ENCODE measurements at places on chromosomes 2 and 18.

GRCh38 chr2:167264380-167264779 lies 376.1 kb downstream of the XIRP2 start:
- peak; percentile 45 for DNase-seq

GRCh38 chr2:236642584-236643291 lies 73.1 kb downstream of the ACKR3 start:
- peak; percentile 88 for DNase-seq

- no peak for DNase-seq
Observed at GRCh38 chr2:202609381-202610145, 25.2 kb upstream of the FAM117B start.

DNA sequence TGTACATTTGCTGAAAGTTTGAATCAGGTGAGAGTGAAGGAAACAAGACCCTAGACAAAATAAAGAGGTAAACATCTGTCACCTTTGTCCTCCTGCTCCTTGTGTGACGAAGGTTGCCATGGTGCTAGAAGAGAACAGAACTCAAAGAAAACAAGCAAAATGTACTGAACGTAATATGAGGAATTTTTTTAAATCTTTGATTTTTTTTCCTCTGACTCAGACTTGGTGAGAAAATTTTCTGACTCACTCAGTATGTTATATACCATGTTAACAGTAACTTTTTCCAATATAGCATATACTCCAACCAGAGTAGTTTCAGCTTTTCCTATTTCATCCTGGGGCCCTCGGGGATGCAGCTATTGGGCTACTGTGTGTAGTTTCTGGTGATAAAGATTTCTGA lies 2114.6 kb upstream of the PIK3C3 start:
- no peak for DNase-seq

DNA sequence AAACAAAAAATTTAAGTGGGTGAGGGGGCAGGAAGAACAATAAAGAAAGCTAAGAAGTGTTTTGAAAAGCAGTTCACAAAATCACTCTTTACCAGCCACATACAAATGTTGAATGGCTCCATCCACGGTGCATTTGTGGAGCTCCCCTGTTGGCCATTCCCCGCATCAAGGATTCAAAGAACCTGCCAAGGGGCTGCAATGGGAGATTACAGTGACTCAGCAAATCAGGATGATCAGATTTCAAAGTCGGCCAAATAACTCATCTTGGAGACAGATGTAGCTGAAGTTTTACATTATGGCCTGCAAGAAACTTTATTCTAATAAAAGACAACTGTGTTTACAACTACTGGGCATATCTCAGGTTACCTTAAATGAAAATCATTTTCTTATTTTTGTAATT lies 26.9 kb downstream of the COL4A3 start:
- no peak for DNase-seq

- DNase-seq: no peak
Observed at GRCh38 chr2:53021292-53021691, 746.3 kb upstream of the CHAC2 start.

GRCh38 chr2:159716857-159717256 lies 4.6 kb downstream of the MARCHF7 start:
- DNase-seq: no peak

- peak; percentile 69 for DNase-seq
Observed at GRCh38 chr2:230068016-230068650, 591 bp downstream of the SLC16A14 start.

DNA sequence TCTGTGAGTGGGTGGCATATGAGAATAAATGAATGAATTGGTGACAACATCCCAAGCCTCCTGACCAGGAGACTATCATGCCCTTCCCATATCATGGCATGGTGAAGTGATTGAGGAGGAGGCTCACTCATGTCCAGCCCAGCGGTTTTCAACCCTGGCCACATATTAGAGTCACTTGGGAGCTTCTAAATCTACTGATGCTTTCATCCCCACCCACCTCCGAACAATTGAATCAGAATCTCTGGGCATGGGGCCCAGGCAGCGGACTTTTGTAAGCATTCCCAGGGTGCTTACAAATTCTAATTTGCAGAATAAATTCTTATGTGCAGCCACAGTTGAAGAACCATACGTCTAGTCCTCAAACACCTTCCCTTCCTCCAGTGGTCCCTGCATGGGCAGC lies 81.7 kb upstream of the SEC11C start:
- DNase-seq: no peak

- no peak for DNase-seq
Observed at GRCh38 chr2:58906081-58906645, 665.0 kb upstream of the FANCL start.

- no peak for DNase-seq
Observed at GRCh38 chr2:56127463-56128152, 56.2 kb upstream of the CCDC85A start.

- no peak for DNase-seq
Observed at GRCh38 chr2:222805591-222806304, 55.1 kb upstream of the ACSL3 start.

GRCh38 chr2:41116106-41116797 lies 664.4 kb upstream of the SLC8A1 start:
- no peak for DNase-seq

GRCh38 chr2:166017208-166017607 lies 63.6 kb upstream of the TTC21B start:
- DNase-seq: no peak
